ENCODE measurements at places on chromosomes 16 and 17. TPM values are rescaled to one million over a fixed set of nuclear protein-coding genes. Genes with fewer than 3 reads are reported as not detected.

DYNLRB2 gene
- 0.52 TPM for polyA plus RNA-seq

PYY gene
- 36.2 TPM for polyA plus RNA-seq

- no peak for DNase-seq
- H3K4me1 ChIP-seq = no peaks in the 10 kb centered on the region
- H3K27ac ChIP-seq = no peak overlapping the region
- H3K36me3 ChIP-seq = no peaks in the 10 kb centered on the region
- H3K4me3 ChIP-seq = no peak overlapping the region
- H3K27me3 ChIP-seq = no peaks in the 10 kb centered on the region
Measured at GRCh38 chr17:54028986-54029580, 206.4 kb downstream of the KIF2B start.

DNA sequence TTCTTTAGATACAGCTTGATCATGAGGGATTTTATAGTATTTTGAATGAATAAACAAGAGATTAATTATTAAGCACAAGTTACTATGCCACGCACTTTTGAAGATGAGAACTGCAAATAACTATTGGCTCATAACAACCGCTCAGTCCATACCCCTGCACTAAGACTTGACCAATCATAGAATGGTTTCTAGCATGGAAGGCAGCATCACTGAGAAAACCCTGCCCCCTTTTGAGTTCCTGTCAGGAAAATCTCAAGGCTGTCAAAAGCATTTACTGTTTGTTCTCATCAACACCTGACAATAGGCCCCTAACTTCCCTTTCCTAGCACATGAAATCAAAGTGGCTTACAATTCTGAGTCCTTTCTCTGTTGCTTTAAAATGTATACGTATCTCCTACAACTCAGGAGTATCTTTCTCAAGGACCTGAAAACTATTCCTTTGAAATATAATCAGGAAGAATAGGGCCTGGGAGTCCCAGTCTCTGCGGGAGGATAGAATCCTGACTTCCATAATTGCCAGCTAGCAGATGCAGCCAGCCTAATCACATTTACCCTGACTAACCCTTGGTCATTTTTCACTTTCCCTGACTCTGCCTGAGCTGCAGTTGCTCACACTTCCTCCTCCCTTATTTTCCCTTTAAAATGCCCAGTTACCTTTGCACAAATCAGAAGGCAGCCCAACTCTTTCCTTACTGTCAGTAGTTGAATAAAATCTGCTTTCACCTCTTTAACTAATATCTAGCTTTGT is 9.1 kb upstream of the MMD start:
- no peak for DNase-seq
- H3K27ac ChIP-seq = no peak overlapping the region
- no peaks in the 10 kb centered on the region for H3K36me3 ChIP-seq
- peaks cover 17% of the 10 kb centered on the region for H3K4me1 ChIP-seq

TERB1 gene
- polyA plus RNA-seq = 0.09 TPM

CD300E gene
- polyA plus RNA-seq = 0.12 TPM

DNA sequence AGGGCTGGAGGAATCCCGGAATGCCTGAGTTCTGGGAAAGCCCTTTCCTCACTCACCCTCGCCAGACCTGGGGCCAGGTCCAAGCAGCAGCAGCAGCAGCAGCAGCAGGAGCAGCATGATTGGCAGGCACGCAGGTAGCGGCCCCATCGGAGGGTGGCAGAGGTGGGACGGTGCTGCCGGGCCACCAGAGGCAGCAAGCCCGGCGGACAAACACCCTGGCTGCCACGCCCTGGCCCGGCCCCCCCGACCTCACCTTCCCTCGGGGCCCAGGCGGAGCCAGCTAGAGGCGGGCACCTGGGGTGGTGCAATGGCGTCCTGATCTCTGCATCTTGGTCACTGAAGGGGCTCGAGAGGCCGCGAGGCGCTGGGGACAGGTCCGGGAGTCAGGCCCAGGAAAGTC is 122.4 kb downstream of the LAT start:
- no peaks in the 10 kb centered on the region for H3K27me3 ChIP-seq
- peak overlapping the region; percentile 26 for H3K4me3 ChIP-seq
- peaks cover 7% of the 10 kb centered on the region for H3K4me1 ChIP-seq
- no peak overlapping the region for H3K27ac ChIP-seq
- peak; percentile 56 for DNase-seq

LRRC59 gene
- 79.8 TPM for polyA plus RNA-seq

DNA sequence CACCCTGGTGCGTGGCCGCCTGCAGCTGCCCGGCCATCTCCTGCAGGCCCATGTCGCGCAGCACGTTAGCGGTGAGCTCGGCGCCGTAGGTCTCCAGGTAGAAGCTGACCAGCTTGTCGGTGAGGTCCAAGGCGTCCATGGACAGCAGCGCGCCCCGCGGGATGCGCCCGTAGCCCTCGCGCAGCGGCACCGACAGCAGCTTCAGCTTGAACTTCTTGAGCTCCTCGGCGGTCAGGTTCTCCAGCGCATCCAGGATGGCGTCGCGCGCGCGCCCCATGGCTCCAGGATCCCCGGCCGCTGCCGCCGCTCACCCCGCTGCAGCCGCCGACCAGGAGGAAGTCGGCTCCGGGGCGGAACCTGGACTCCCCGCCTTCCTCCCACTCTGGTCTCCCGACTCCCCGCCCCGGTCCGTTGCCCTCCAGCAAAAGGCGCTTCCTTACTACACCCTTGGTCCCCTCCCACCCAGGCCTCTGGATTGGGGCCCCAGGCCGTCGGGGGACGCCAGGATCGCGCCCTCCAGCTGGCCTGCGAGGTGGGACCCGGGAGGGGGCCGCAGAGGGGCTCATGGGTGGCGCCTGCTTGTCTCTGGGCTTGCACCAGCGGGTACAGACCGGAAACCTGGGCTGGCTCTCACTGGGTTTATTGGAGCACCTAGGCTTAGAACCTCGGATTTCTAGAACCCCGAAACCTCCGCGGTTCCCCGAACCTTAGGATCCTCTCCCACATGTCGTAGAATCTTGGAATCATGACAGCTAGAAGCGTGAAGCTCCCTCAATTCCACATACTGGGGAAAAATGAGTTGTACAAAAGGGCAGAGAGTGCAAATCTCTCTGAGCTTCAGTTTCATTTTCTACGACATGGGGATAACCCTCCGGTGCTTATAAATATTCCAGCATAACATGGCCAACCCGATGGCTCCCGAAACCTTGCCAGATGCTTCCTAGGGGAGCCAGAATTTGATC is at the start of gene PYCARD:
Gene PYCARD (minus strand): TSS at position 347 of the 962 bp plus-strand sequence. CDS start 70 bp downstream, at position 277.
- H3K4me3 ChIP-seq = peak within 1 kb of the TSS; percentile 65
- DNase-seq = peak; percentile 80
- peaks cover 8% of the 10 kb centered on the region for H3K36me3 ChIP-seq
- H3K27me3 ChIP-seq = no peaks in the 10 kb centered on the region
- peaks cover 36% of the 10 kb centered on the region for H3K4me1 ChIP-seq

PPY gene
- polyA plus RNA-seq = 0.34 TPM

- H3K27me3 ChIP-seq = no peaks in the 10 kb centered on the region
- no peaks in the 10 kb centered on the region for H3K4me1 ChIP-seq
- no peak for DNase-seq
- no peaks in the 10 kb centered on the region for H3K36me3 ChIP-seq
Measured at GRCh38 chr16:26394409-26394808, 672.3 kb upstream of the C16orf82 start.

DNA sequence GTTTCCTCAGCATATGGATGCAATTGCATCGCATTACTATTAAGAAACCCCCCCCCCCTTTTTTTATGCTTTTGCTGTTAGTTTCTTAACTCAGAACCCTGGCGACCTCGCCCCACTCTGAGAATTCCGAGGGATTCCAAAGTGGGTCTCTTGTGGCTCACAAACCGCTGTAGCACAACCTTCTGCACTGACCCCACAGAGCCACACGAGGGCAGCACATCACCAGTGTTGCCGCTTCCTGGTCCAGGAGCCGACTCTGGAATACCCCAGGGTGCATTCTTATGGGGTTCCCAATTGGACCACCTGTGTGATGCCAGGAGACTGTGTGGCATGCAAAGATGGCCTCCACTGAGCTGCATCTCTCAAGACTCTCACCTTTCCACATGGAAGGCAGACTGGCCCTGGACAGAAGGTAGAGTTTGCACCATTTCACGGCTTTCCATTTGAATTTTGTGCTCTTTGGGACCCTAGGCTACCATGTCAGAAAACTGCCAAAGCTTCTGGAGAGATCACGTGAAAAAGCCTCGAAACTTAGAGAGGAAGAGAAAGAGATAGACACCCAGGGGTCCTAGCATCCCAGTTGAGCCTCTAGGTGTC is 432.7 kb upstream of the ASIC2 start:
- H3K4me1 ChIP-seq = no peaks in the 10 kb centered on the region
- no peaks in the 10 kb centered on the region for H3K36me3 ChIP-seq
- H3K27me3 ChIP-seq = no peaks in the 10 kb centered on the region
- H3K4me3 ChIP-seq = no peak overlapping the region
- H3K27ac ChIP-seq = no peak overlapping the region

BCL6B gene
- polyA plus RNA-seq = 7.2 TPM

DNA sequence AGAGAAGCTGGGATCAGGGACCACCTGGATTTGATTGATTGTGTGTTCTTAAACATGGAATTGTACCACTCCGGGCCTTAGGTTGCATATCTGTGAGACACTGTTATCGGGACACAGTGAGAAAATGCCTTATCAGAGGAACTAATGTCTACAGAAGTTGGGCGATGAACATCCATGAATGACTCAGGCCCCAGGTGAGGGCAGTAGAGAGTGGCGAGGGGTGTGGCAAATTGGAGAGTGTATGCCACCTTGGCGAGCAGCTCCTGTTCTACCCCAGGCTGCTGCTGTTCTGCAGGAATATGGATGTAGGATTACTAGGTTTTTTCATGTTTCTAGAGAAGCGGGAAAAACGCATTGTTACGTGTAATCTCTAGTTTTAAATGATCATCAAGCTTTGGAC is 38.8 kb downstream of the CLEC16A start:
- no peaks in the 10 kb centered on the region for H3K4me1 ChIP-seq
- H3K27ac ChIP-seq = no peak overlapping the region
- no peak for DNase-seq
- H3K4me3 ChIP-seq = no peak overlapping the region
- H3K27me3 ChIP-seq = no peaks in the 10 kb centered on the region
- H3K36me3 ChIP-seq = peaks cover 18% of the 10 kb centered on the region

LGALS9C gene
- 0.51 TPM for polyA plus RNA-seq

DNA sequence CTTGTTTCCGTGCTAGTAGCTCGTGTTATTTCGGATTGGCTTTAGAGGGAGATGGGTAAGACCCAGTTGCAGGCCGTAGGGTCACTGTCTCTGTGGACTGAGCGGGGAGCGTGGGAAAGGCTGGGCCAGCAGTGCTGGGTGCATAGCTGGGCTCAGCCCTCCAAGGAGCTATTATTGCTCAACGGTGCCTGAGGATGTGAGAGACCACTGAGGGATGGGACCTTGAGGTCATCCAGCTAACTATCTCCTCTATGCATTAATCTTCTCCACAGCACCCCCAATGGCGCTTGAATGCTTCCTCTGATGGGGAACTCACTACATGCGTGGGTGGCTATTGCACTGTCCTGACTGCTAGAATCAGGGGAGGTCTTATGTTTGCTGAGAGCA is 126.1 kb upstream of the FOXF1 start:
- DNase-seq = no peak
- no peak overlapping the region for H3K27ac ChIP-seq
- H3K4me1 ChIP-seq = no peaks in the 10 kb centered on the region
- H3K27me3 ChIP-seq = no peaks in the 10 kb centered on the region

DNA sequence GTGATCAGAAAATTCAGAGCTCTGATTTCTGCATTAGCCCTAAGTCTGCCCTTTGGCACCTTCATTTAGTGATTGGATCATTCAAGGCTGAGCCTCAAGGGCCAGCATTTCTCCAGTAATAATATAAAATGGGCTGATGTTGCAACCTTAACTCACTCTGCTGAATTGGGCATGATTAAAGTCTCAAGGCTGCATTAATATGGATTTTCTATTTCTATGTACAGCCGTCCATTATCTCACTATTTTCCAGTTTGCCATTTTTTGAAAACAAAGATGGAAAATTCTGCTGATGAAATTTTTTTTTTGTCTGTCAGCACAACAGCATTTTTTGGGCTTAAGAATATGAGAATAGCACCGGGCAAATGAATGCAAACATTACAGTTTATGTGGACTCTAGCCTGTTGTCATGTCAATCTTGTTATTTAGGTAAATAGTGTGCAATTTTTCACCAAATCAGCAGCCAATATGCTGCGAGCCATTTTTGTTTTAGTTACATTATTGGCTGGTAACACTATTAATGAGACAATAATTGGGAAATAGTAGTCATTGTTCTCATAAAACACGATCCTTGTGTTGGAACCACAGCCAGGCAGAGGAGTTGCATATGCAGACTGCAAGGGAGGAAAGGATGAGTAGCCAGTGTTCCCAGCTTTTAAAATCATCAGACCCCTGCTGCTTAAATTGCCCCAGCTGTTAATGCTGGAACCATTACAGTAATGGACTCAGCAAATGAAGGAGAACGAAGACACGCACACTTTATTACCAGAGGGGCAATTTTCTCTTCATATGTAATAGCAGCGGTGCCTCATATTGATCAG is 10.5 kb downstream of the FTO start:
- H3K4me3 ChIP-seq = no peak overlapping the region
- H3K27ac ChIP-seq = no peak overlapping the region
- no peaks in the 10 kb centered on the region for H3K4me1 ChIP-seq
- H3K36me3 ChIP-seq = no peaks in the 10 kb centered on the region
- H3K27me3 ChIP-seq = no peaks in the 10 kb centered on the region

GRCh38 chr16:26599785-26600104 is 467.0 kb upstream of the C16orf82 start:
- no peak overlapping the region for H3K27ac ChIP-seq
- H3K36me3 ChIP-seq = no peaks in the 10 kb centered on the region
- no peak overlapping the region for H3K4me3 ChIP-seq
- no peaks in the 10 kb centered on the region for H3K27me3 ChIP-seq

ZFP3 gene
- polyA plus RNA-seq = 9.9 TPM

C16orf46 gene
- 0.93 TPM for polyA plus RNA-seq

SKA2 gene
- 34.8 TPM for polyA plus RNA-seq
